ENCODE measurements at places on chromosomes 12 and 14.

DNA sequence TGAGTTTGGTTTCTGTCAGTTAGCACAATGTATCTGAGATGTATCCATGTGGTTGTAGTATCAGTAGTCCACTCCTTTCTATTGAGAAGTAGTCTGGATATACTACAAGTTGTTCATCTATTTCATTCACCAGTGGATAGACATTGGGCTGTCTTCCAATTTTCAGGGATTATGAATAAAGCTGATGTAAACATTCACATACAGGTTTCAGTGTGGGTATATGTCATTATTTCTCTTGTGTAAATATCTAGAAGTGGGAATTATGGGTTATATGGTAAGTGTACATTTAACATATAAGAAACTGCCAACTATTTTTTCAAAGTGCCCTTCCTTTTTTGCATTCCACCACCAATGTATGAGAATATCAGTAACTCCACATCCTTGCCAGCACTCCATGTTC is 35.9 kb downstream of the PHLDA1 start:
- no peaks in the 10 kb centered on the region for H3K27me3 ChIP-seq
- no peaks in the 10 kb centered on the region for H3K36me3 ChIP-seq
- no peak overlapping the region for H3K4me3 ChIP-seq
- H3K27ac ChIP-seq, result no peak overlapping the region
- DNase-seq, result no peak
- H3K4me1 ChIP-seq, result peaks cover 2% of the 10 kb centered on the region

GRCh38 chr14:32427726-32428528 is 98.8 kb downstream of the AKAP6 start:
- no peak overlapping the region for H3K4me3 ChIP-seq
- H3K27me3 ChIP-seq, result no peaks in the 10 kb centered on the region
- H3K4me1 ChIP-seq, result peaks cover 2% of the 10 kb centered on the region
- H3K27ac ChIP-seq, result no peak overlapping the region
- no peaks in the 10 kb centered on the region for H3K36me3 ChIP-seq

- no peak overlapping the region for H3K27ac ChIP-seq
- H3K4me1 ChIP-seq, result no peaks in the 10 kb centered on the region
- no peak for DNase-seq
- no peaks in the 10 kb centered on the region for H3K27me3 ChIP-seq
- no peak overlapping the region for H3K4me3 ChIP-seq
Measured at GRCh38 chr12:50099302-50100008, 4.4 kb upstream of the GPD1 start.

- H3K4me3 ChIP-seq, result no peak overlapping the region
- no peaks in the 10 kb centered on the region for H3K4me1 ChIP-seq
- no peaks in the 10 kb centered on the region for H3K36me3 ChIP-seq
- H3K27me3 ChIP-seq, result no peaks in the 10 kb centered on the region
Measured at GRCh38 chr14:104680056-104680805, 9.2 kb upstream of the INF2 start.

DNA sequence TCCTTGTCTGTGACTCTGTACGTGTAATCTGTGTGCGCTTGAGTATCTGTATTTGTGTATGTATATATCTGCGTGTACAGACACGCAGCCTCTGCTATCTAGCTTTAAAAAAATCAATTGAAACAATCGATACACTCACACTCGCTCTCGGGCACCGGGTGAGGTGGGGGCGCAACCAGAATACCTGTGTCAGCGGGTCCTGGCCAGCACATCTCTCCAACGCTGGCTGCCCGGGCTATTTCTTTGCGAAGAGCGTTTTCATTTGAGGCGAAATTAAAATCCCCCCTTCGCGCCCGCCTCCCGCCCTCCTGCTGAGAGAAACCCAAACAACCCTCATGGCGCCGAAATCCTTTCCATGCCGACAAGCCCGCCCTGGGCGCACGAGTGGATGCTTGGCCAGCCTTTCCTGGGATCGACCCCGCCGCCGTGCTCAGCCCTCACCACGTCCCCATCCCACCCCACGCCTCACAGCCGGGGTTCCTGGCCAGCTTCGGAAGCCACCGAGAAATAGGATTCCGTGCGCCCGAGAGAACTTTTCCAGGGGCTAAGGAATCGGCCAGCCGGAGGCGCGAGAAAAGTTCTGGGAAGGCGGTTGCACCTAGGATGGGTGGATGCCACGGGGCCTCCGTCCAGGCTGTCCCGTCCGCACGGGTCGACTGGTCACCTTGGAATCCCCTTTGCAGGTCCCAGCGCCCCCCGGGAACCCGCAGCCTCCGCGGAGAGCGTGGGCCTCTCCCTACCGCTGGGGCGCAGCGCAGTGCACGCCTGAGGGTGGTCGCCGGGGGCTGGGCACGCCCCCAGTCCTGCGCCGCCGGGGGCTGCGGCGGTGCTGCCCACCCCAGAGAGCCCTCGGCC is 1.0 kb downstream of the ZDHHC22 start:
- peaks cover 2% of the 10 kb centered on the region for H3K4me1 ChIP-seq
- DNase-seq, result no peak
- no peak overlapping the region for H3K4me3 ChIP-seq

DNA sequence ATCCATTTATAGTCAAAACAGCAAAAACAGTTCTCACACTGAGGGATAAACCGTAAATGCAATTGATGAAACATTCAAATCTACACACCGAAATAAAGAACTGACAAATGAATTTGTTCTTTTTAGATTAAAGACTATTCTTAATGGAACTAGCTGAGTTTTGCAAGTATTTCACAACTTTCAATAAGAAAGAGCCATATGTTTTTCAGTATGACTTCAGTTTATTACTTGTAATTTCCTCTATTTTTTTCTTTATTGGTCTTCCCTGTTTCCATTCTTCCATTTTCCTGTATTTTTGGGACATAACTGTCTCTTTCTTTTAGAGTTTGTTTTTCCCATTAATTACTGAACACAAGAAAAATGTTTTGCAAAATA is 4.3 kb downstream of the BCAT1 start:
- peaks cover 2% of the 10 kb centered on the region for H3K4me1 ChIP-seq
- H3K36me3 ChIP-seq, result no peaks in the 10 kb centered on the region
- H3K27ac ChIP-seq, result no peak overlapping the region
- H3K27me3 ChIP-seq, result no peaks in the 10 kb centered on the region
- no peak overlapping the region for H3K4me3 ChIP-seq

DNA sequence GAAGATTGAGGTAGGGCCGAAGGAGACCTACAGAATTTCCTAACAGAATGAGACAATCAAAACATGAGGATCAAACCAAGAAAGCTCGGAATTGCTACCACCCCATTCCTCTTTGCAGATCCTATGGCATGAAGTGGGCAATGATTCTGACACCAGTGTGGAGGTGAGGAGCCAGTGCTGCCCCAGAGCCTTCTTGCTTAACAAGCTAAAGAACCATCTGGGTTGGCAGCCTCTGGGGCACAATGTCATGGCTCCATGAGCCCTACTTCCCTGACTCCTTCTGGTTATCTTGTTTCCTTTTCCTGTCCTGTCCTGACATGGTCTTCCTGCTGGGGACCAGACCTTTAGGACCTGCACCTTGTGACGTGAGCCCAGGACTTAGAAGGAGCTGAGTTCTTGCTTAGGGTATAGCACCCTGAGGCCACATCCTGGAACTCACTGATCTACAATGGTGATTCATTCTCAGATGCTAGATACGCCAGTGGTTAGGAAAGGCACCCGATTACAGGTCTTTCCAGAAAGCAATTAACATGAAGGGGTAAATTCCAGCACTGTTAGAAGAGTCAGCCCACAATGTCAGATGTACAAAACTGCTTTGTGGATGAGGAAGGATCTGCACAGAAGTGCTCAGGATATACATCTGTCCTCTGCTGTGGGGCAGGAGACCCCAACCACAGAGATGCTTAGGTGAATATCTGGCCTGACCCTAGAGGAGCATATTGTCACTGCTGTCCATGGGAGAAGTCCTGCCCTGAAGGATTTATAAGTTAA is 324.2 kb downstream of the ZFP36L1 start:
- no peak overlapping the region for H3K4me3 ChIP-seq
- no peak overlapping the region for H3K27ac ChIP-seq
- DNase-seq, result no peak
- H3K4me1 ChIP-seq, result peaks cover 4% of the 10 kb centered on the region

DNA sequence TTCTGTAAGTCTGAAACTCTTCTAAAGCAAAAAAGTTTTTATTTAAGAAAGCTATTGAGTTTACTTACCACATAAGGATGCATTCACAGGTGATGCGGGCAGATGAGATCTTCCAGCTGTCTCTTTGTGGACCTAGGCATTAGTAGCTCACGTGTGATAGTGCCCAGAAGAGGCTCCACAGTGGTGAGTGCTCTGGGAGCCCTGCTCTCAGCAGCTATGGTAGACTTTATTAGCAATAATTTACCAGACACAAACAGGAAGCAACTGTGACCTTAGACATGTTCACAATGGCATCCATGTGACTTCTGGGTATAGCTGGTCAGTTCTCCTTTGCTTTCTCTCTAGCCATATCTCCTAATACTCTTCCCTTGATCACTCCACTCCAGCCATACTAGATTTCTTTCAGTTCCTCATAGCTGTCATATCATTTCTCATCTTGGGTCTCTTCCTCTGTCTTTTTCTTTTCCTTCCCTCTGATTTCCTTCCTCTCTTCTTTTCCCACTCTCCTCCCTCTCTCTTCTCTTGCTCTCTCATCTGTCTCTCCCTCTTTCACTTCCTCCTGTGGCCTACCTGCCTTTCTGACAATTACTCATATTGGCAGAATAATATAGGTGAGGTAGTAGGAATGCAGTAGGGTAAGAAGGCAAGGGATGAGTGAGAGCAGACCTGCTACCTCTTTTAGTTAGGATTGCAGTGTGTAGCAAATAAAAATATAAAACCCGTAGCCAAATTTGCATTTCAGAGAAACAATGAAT is 75.2 kb upstream of the SCAF11 start:
- no peaks in the 10 kb centered on the region for H3K4me1 ChIP-seq
- H3K27me3 ChIP-seq, result no peaks in the 10 kb centered on the region
- DNase-seq, result no peak
- H3K27ac ChIP-seq, result no peak overlapping the region
- no peak overlapping the region for H3K4me3 ChIP-seq

GRCh38 chr12:128258866-128259555 is 8.0 kb upstream of the TMEM132C start:
- H3K27me3 ChIP-seq, result no peaks in the 10 kb centered on the region
- no peaks in the 10 kb centered on the region for H3K36me3 ChIP-seq
- no peak overlapping the region for H3K4me3 ChIP-seq
- no peak for DNase-seq
- H3K4me1 ChIP-seq, result no peaks in the 10 kb centered on the region

- H3K4me1 ChIP-seq, result peaks cover 3% of the 10 kb centered on the region
- H3K27ac ChIP-seq, result peak overlapping the region; percentile 71
- DNase-seq, result no peak
- no peak overlapping the region for H3K4me3 ChIP-seq
Measured at GRCh38 chr12:15982921-15983320, 71.8 kb downstream of the DERA start.

- H3K4me1 ChIP-seq, result no peaks in the 10 kb centered on the region
- no peak overlapping the region for H3K4me3 ChIP-seq
- no peaks in the 10 kb centered on the region for H3K27me3 ChIP-seq
- no peaks in the 10 kb centered on the region for H3K36me3 ChIP-seq
Measured at GRCh38 chr12:113142173-113142885, 6.8 kb upstream of the RASAL1 start.
